Activated effector memory CD4-positive, alpha-beta T cell treated with anti-CD3 and anti-CD28 coated beads, Interleukin-2, amount 50 U/mL, for 16 hours (primary cell): ENCODE measurements at places on chromosomes 2 and 18.

DNA sequence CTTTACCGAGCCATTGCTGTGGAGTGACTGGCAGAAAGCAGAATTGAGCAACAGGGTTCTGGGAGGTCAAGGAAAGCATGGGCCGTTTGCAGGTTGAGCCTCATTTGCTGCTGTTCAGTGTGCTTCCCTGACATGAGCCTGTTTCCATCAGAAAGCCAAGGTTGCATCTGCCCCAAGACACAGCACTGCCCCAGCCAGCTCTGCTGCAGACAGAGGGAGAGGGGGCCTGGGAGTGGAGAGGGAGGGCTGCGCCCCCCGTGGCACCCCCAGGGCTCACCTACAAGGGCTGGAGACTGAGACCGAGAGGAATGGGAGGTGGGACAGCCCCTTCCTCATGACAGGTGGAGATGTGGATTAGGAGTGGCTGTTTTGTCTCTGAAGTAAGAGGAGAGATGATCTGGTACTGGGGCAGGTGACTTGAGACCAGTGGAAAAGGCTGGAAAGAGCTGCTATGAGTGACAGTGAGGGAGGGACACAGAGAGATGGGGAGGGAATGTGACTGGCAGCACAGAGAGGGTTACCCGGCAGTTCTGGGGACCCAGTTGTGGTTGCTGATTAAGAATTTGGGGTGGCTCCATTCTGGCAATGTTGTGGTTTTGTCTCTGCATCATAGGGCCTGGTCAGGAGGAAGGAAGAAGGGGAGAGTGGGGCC lies 218.0 kb downstream of the DYSF start:
- DNase-seq, result no peak

- no peak for DNase-seq
Observed at GRCh38 chr2:223477318-223477717, 124.8 kb downstream of the SCG2 start.

DNA sequence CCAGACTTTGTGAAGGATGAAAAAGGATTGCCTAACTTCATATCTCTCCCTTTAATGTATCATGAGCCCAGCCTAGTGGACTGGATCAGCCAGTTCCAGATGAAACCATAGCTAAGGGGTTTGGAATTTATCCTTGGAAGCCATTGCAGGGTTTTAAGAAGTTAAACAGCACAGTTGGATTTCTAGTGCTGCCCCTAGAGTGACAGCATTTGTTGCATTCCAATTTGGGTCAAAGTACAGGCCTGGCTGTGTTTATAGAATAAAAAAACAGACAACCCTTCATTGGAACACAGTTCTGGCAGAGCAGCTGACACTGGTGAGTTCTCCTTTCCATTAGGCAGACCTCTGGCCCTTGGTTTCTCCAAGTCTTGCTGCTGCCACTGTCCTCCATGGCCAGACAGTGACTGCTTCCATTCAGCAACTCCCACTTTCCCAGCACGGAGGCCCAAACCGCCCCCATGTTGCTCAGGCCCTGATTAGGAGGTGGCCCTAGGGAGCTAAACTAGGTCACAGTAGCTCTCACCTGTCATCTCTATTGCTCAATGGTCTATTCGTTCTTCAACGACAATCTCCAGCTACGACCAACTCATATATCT lies 8.0 kb downstream of the GPR39 start:
- no peak for DNase-seq

GRCh38 chr2:125745514-125745913 lies 910.4 kb upstream of the GYPC start:
- DNase-seq, result no peak

DNA sequence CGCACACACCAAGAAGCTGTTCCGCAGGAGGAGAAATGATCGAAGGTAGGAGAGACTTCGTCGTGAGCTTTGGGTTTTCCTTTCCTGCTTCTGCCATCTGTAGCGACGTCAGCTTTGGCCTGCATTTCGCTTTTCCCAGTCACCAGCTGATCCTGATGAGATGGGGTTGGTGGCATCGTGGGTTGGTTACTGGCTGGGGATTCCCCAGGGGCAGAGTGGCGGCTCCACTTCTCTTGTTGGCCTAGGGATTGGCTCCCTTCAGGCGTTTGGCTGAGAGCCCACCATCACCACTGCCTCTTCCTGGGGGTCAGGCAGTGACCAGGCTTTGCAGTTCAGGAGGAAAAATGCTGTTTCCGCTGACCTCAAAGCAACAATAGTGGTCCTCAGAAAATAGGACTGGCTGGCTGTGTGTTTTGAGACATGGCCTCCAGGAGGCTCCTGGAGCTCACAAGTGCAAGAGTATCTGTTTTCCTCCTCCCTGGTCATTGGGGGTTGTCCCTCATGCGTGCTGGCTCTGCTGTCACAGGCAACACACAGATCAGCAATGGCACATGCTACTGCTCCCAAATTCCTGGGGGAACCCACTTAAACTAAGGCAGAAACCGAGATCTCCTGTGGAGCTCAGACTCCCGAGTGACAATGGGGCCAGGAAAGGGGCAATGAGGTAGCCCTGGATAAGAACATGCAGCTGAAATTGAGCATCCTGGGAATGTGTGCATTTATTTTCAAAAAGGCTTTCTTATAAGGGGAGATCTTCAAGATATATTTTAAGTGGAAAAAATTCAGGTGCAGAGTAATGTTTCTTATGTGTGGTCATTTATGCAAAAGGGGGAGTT lies 173.0 kb downstream of the CTIF start:
- DNase-seq, result no peak

DNA sequence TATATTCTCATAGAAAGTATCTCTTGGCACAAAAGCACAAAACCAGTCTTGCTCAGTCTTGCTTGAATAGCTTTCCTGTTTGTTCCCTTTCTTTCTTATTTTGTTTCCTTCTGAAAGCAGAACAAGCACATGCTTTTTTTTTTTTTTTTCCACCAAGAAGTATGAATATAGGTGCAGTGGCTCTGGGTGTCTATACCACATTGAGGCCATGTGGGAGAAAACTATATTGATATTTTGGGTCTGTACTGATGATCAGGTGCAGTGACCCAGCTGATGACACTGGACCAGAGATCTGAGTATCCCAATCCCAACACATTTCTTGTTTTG lies 28.7 kb downstream of the GEMIN6 start:
- no peak for DNase-seq

DNA sequence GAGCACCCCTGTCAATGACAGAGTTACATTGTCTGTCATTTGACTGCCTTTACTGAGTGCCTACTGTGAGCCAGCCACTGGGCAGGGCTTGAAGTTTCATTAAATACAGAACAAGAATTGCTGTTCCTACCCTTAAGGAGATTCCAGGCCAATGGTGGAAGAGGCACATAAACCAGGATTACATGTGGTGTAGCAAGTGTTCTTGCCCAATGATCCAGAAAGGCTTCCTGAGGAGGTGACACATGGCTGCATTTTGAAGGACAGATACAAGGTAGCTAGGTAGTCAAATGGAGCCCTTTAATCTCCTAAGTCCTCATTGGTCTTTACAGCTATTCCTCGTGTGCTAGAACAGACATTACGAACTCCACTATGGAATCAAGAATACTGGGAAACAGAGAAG lies 312.7 kb downstream of the ETAA1 start:
- DNase-seq, result no peak

DNA sequence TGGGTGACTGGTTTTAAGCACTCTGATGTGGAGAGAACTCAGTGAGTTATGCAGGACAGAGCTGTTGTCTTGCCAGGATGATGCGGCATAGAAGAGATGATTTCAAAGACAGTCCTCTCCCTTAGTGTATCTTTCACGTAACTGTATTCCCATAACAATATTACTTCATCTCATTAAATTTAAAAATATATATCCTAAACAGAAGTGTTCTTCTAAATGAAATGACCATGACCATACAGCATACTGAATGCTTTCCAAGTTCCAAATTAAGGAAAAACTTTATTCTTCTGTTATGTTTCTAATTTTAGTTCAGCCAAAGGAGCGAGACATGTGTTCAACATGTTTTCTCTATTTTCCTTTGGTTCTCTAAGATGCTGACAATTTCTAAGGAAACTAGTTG lies 600.1 kb upstream of the FSHR start:
- no peak for DNase-seq

- DNase-seq, result no peak
Observed at GRCh38 chr2:238137885-238138284, 583 bp upstream of the KLHL30 start.

DNA sequence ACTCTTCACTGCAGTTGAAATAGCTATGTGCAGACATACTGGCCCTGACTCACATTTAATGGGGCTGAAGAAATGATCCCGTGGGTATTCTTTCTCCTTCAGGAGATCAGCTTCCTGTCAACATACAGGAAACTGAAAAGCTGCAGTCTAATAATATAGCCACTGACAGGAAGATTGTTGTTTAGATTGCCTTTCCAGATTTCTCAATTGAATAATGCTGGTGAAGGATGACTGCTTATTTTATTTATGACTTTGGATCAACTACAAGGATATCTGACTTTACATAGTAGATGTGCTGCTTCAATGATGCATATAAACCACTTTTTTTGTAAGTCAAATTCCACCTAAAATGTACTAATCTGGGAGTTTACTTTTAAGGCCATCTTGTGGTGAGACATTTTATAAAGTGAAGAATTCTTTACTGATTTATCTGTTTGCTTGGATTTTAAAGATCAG lies 93.4 kb upstream of the MAP4K3 start:
- DNase-seq, result no peak

- peak; percentile 67 for DNase-seq
Observed at GRCh38 chr2:227374158-227374557, 4.9 kb downstream of the TM4SF20 start.

GRCh38 chr2:27831279-27832050 lies 58.7 kb downstream of the RBKS start:
- DNase-seq, result no peak

DNA sequence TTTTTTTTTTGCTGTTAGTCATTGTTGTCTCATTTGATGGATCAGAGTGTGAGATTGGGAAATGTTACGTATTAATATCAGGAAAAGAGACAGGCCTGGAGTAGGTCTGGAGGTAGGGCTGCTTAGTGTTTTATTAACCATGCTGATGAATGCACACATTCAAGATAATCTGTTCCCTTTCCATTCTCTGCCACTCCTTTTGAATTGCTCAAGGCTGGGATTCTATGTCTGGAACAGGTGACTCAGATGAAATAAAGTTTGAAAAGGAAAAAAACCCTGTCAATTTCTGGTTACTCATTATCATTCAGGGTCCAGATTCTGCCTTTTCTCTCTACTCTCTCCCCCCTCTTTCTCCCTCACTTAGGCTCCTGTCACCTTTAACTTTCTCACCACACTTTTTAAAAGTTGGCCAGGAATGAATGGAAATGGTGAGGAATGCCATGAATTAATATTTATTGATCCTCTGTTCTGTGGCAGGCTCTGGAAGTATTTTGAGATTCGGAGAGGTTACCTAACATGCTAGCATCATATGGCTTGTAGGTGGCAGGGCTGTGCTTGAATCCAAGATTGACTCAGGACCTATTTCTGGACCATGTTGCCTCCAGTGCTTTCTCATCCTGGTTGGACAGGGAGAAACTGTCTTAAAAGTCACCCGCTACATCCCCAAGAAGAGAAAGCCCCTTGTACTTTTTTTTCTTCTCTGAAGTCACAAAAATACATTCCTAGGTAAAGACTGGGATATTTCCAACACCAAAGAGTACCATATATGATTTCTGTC lies 40.2 kb downstream of the MAP4K4 start:
- DNase-seq, result no peak

DNA sequence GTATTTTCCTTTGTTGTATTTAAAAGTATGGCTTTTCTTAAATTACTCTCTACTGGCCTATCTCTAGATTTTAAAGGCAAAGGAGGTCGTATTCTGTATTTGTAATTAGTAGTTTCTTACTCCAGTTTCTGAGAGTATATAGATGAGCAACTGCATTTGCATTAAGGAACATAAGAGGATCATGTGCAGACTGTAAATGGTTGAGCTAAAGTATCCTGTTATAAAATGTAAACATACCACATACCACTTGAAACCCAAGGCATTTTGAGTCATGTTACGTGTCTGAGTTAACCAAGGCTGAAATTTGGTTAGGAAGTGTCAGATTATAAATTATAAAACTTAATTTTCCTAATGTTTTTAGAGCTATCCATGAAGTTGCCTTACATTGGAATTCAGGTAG lies 76.3 kb downstream of the GPD2 start:
- no peak for DNase-seq

GRCh38 chr2:162574615-162575452 lies 230.9 kb downstream of the GCA start:
- DNase-seq, result no peak

- DNase-seq, result no peak
Observed at GRCh38 chr18:45657357-45658335, 42.4 kb downstream of the SLC14A2 start.

DNA sequence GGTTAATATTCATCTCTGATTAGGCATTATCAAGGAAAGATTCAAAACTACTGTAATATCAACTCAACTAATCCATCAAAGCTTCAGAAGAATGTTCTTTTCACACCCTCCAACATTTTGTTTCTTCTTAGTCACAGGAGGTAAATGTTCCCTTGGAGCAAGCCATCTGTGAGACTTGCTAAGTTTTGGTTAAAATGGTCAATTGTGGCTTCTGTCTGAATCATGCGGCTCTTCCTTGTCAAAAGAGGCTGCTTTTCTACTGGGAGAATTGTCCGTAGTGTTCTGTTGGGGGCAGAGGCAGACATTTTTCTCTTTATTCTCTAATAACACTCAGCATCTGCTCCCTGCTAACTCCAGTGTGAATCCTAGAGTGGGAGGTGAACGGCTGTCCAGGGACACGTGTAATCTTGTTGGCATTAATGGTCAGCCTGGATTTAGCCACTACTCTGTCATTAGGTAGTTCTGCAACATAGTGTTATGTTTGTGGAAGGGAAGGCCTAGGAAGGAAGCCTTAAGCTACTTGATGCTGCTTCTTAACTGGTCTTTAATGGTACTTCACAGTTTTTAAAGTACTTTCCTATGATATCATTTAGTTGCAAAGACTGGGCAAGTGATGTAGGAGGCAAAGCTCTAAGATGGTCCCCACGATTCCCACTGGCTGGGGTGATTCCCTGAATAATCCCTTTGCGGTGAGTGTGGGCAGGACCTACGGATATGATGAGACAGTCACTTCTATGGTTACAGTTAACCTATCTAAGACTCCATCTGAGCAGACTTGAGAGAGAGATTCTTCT lies 22.6 kb upstream of the FAP start:
- no peak for DNase-seq

DNA sequence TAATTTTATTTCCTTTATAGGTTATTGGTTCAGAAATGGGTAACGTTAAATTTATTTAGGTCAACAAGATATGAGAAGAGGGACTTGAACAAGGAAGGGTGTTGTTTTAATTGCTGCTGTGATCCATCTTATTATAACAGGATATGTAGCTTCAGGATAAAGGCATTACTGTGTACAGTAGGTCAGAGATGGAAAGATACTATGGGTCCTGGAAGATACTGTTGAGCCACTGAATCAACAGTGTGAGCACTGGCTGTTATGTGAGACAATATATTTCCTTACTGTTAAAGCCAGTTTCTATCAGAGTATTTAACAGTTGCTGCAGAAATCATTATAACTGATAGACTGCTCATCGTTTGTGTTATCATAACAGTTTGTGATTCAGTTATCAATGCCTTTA lies 414.7 kb downstream of the THSD7B start:
- no peak for DNase-seq

- no peak for DNase-seq
Observed at GRCh38 chr2:121865914-121866313, 110.5 kb downstream of the TSN start.
